ENCODE measurements at places on chromosomes 3 and 15.

DNA sequence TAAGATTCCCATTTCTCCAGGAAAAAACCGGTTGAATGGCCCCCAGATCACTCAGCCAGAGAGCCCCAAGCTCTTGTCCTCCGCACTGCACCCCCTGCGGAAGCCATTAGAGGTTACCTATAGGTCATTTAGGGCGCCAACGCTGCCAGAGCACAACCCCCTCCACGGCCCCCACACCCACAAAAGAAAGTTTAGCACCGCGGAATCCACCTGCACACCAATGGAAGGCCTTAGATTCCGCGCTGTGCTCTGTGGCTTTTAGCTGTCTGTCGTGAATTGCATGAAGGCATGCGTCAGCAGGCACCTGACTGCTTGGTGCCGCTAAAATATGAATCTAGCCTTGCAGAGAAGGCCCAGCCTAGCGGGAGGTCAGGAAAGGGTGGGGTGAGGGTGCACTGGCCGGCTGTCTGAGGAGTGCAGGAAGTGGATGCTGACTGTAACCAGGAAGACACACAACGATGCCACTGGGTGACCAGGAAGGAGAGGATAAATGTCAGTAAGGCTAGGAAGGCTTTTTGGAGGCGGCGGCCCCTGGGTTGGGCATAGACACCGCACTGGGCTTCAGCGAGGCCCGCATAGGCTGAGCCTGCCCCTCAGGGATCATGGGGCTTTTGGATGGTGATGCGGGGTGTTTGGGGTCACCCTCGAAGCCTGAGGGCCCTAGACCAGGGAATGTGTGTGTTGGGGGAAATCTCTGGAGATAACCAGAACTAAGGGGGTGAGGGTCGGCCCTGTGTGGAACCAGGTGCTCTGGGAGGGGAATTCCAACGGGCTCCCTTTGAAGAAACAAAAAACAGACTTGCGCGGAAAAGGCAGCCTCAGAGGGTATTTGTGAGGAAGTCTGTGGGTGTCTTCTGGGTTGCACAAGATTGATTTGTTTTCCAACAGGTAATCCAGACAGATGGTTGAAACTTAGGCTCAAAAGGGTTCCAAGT lies 976 bp upstream of the NUP210 start:
- no peak for DNase-seq

- DNase-seq = peak; percentile 97
These were observed 86.4 kb downstream of the WDR76 start for GRCh38 chr15:43913026-43913780.

GRCh38 chr15:60044636-60045270 lies 40.6 kb downstream of the FOXB1 start:
- no peak for DNase-seq

DNA sequence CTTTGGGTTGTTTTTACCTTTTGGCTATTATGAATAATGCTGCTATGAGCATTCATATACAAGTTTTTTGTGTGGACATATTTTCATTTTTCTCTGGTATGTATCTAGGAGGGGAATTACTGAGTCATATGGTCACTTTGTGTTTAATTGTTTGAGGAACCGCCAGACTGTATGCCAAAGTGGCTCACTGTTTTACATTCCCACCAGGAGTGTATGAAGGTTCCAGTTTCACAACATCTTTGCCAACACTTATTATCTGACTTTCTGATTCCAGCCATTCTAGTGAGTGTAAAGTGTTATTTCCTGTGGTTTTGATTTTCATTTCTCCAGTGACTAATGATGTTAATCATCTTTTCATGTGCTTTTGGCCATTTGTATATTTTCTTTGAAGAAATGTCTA lies 51.8 kb downstream of the CMTM7 start:
- peak; percentile 66 for DNase-seq

GRCh38 chr3:11076711-11077110 lies 77.6 kb upstream of the HRH1 start:
- no peak for DNase-seq

GRCh38 chr3:72629191-72629631 lies 219.0 kb downstream of the SHQ1 start:
- no peak for DNase-seq

DNA sequence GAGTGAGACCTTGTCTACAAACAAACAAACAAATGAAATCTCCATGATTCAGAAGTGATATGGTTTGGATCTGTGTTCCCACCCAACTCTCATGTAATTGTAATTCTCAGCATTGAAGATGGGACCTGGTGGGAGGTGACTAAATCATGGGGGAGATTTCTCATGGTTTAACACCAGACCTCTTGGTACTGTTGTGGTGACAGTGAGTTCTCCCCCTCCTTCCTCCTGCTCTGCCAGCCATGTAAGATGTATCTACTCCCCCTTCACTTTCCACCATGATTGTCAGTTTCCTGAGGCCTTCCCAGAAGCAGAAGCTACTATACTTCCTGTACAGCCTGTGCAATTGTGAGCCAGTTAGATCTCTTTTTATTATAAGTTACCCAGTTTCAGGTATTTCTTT lies 438.4 kb upstream of the THBS1 start:
- no peak for DNase-seq

- peak; percentile 27 for DNase-seq
These were observed 850 bp downstream of the SUCLG2 start for GRCh38 chr3:67653425-67654098.

Data from fibroblast of skin of right quadriceps (primary cell).